Esophagus mucosa (tissue), 1 donor: ENCODE measurements at places on chromosomes 4 and X. TPM values are rescaled to one million over a fixed set of nuclear protein-coding genes. Genes with fewer than 3 reads are reported as not detected.
A peak's percentile ranks its signal among the peaks of the same experiment; 100 is the strongest.

DNA sequence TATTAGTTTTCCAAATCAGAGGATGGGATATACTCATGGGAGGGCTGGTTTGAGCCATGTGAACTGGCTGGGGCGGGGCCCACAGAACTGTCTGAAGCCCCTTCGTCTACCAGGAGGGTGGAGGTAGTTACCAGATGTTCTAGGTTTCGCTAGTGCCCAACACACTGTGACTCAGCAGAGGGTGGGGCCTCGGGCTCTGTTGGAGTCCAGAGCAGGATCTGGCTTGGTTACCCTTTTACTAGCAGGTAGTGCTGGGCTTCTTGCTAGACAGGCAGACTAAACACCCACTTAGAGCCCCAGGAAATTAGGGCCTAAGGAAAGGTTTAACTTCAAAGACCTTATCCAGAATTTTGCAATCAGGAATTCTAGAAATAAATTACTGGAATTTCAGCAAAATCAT, 56.2 kb upstream of the CHRDL1 start:
- no peak for ATAC-seq

GPC3 gene
- total RNA-seq = 0.28 TPM

DNA sequence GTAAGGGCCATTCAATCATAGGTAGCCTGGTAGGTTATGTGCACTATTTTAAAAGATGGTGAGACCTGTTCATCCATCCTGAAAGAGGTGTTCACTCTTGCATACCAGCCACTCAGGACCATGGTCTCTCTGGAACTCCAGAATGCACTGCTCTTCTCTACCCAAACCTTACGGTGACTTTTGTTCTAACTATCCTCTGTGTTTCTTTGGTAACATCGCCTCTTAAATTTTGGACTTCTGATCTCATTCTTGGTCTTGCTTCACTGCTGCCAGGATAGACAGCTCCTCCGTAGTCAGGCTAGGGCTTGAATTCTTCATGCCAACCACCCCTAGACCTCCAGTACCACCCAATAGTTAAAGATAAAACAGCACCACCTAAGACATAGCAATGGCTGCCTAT, 346.3 kb upstream of the GALNT7 start:
- no peak for ATAC-seq

ANOS1 gene
- 1.4 TPM for total RNA-seq

DNA sequence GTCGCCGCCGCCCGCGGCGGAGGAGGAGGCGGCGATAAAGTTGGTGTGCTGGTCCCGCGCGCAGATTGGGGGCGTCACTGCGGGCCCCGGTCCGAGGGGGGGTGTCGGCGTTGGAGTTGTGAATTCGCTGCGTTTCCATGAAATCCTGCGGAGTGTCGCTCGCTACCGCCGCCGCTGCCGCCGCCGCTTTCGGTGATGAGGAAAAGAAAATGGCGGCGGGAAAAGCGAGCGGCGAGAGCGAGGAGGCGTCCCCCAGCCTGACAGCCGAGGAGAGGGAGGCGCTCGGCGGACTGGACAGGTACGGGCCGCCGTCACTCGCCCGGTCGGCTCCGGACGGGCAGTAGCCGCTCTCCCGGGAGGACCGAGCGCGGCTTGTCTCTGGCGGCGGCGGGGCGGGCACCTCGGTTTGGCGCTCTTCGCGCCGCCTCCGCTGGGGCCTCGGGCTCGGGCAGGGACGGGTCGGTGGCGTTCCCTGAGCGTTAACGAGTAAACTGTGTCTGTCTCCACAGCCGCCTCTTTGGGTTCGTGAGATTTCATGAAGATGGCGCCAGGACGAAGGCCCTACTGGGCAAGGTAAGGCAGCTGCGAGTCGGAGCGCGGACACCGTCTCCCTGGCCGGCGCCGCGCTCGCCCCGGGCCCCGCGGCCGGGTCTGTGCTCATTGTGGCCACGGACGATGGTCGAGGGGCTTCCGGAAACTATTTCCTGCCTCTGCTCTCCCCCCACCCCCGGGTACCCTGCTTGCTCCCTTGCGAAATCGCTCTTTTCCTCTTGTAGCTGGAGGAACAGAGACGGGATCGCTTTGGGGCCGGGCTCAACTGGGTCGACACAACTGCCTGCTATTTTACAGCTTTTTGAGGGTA, 658 bp downstream of the KDM6A start:
- ATAC-seq = peak; percentile 46

- peak; percentile 83 for ATAC-seq
Measured at GRCh38 chr4:184163813-184164212, 53.9 kb downstream of the ENPP6 start.

DNA sequence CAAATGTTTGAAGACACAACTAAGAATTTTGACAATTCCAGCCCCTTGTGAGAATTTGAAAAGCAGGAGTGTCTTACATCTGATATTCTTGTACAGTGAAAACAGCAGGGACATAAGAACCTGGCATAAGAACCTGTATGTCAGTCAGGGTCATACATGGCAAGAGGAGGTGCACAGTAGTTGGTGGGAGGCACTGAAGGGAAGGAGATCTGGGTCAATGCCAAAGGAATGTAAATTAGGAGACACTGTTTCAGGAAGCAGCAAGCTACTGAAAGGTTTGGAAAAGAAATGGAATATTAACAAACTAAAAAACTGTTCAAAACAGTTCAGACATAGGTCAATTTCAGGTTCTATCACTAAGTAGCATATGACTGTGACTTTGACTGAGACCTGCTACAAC, 25.0 kb upstream of the SPP1 start:
- ATAC-seq = no peak

RPS6KA6 gene
- 0.96 TPM for total RNA-seq

CSAG3 gene
- not detected for total RNA-seq

- ATAC-seq = no peak
Measured at GRCh38 chrX:39985551-39985950, 112.2 kb downstream of the BCOR start.

DNA sequence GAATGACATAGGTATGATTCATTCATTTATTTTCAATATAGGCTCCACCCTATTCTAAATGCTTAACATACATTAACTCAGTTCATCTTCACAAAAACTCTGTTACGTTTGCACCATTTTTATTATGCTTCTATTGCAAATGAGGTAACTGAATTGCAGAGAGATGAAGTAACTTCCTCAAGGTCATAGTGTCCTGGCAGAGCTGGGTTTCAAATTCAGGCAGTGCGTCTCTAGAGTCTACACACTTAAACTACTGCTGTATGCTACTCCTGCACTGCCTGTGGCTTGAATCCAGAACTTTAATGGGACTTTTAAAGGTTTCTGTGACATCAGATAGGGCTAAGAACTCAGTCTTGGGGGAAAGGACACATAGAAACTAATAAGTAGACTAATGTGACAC, 413.4 kb downstream of the UBE2NL start:
- no peak for ATAC-seq

COL25A1 gene
- 0.04 TPM for total RNA-seq

GRCh38 chrX:2766906-2767305, 15.1 kb downstream of the XG start:
- no peak for ATAC-seq

GRCh38 chrX:84909151-84909550, 94.5 kb upstream of the APOOL start:
- ATAC-seq = no peak

CEP44 gene
- 9.9 TPM for total RNA-seq

PTPN13 gene
- 87.3 TPM for total RNA-seq

ANKRD50 gene
- 12.8 TPM for total RNA-seq

GRCh38 chr4:52037689-52038102, 403 bp downstream of the SGCB start:
- ATAC-seq = peak; percentile 31

GRCh38 chr4:78379991-78380729, 171.4 kb upstream of the ANXA3 start:
- no peak for ATAC-seq

GRCh38 chr4:110055158-110055768, 142.6 kb downstream of the EGF start:
- peak; percentile 76 for ATAC-seq

DNA sequence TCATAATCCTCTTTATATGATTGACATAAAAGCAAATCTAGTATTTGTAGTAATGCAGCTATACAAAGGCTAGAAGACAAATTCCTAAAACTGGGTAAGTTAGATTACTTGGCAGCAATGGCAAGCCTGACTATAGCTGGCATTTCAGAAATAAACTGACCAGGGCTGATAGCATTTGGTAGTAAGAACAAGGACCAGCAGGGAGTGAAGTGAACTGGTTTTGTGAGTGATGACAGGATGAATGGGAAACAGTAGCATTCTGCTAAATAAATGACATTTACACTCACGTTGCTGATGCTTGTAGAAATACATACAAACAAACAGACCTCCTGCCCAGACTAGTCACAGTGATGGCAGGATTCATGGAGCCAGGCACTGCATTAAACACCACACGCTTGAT, 31.5 kb upstream of the TNIP3 start:
- ATAC-seq = no peak

MAGEC1 gene
- total RNA-seq = not detected

DNA sequence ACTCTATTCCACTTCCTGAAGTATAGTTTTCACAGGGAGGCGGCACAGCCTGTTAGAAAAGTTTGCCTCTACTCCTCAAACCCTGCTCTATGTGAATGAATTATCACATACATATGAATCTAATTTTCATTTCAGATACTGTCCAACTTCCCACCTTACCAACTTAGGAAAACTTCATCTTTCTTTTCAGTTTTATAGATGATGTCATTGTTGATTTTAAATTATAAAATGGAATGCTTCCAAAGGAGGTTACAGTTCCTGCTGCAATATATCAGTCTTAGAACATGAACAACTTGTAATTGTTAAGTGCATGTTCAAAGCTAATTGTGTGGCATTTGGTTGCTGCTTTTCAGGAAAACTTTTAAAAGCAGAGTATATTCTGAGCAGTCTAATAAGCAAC, 92.4 kb downstream of the NEUROG2 start:
- no peak for ATAC-seq

CNKSR2 gene
- not detected for total RNA-seq

DNA sequence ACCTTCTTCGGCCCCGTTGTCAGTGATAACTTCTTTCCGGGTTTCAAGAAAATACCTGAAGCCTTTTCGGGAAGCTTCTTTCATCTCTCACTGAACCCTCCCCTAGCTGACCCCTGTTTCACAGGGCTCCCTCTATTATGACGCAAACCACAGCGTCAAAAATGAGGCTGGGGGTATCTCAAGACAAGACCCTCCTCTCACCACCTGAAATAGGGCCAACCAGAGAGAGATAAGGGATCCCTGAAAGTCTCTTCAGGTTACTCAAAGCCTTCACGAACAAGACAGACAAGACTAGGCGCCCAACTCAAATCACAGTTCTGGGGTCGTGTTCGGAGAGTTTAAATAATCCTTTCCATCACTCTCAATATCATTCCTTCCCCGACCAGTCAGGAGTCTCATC, 1.2 kb downstream of the PHF8 start:
- no peak for ATAC-seq

DNA sequence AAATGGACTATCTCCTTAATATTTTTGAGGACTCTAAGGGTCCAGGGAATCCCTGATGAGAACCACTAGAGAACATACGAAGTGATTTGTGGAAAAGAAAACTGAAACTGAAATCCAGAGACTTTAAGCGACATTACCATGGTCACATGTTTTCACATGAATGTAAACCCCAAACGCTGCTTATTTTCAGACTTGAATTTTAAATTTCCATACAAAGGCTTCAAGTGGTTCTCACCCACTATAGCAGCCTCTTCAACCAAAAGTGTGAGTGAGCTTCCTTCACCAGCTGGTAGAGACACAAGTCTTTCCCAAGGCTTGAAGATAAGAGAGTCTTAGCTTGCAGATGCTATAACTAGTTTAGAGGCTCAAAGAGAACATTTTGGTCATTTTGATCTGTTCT, 232.7 kb downstream of the MGST2 start:
- no peak for ATAC-seq

- ATAC-seq = peak; percentile 83
Measured at GRCh38 chr4:74794382-74795010, at the start of gene BTC. Gene BTC (minus strand): TSS chr4:74794523. CDS start chr4:74794325, 198 bp downstream.

ARMCX4 gene
- 3.1 TPM for total RNA-seq

BEX1 gene
- not detected for total RNA-seq

PRAF2 gene
- 4.8 TPM for total RNA-seq

GRCh38 chr4:185317880-185318279, 77.8 kb downstream of the LRP2BP start:
- ATAC-seq = no peak

DNA sequence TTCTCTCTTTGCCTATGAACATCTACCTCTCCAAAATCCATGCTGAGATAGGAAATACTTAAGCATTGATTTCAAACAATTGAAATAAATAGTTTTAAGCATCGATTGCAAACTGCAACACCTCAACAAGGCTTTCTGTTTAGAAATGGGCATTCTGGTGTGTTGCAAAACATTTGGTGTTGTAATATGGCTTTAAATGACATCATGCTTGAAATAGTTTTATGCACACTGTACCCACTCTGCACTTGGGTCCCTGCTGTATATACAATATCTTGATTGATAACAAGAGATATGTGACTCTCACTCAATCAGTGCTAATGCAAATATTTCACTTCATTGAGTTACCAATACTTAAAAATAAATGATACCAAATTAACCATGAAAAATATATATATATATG, 964.9 kb upstream of the GRIA3 start:
- no peak for ATAC-seq

DNA sequence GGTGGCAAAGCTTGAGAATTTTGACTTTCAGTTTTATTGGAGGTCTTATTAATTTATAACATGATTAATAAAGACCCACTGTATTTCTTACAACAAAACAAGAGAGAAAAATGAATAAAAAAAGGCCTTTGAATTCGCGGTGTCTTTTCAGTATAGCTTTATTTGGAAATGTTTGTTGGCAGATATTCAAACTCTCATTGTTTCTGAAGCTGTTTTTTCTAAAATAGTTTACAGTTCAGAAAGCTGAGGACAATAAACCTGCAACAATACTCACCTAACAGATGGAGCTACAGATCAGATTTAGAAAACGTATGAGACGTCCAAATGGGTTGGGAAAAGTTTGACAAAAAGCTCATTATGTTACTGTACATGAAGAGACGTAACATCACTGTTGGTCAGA, 2.4 kb upstream of the SPARCL1 start:
- ATAC-seq = no peak

DNA sequence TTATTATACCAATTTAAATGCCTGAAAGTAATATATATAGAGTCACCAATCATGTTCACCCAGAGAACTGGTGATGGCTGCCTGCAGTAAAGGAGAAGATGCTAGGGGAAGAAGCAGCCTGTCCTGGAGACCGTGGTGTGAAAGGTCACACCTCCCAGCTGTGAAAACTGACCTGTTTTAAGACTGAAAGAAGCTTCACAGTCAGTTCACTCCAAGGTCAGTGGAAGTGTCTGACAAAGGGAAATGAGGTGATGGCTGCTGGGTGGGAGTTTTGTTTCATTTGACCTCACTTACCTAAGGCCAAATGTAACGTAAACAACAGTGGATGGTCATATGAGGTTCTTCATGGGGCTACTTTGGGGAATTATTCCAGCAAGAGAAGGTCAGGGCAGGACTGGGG, 352.1 kb upstream of the GATB start:
- no peak for ATAC-seq

GRCh38 chr4:78174891-78175290, 117.8 kb downstream of the FRAS1 start:
- no peak for ATAC-seq

DNA sequence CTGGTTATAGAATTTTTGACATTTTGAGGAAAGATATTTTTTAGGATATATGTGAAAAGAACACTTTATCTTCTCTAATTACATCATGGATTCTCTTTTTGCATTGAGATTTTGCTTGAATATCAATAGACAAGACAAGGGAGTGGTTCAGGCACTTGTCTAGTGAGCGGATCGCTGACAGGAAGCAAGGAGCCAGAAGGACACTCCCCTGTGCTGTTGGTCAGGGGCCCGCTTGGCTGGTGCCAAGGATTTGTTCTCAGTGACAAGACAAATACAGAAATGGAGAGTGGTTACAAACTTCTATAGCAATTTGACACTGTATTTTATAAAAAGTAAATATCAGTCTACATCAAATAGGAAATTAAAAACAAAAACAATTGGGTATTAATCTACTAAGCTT, 60.0 kb downstream of the SLC9B1 start:
- no peak for ATAC-seq

CTAG2 gene
- total RNA-seq = not detected
